Stimulated activated naive CD8-positive, alpha-beta T cell treated with anti-CD3 and anti-CD28 coated beads, Interleukin-15, Interleukin-2, amounts not matched to agents 100 U/mL and 50 U/mL, for 24 hours (primary cell): ENCODE measurements at places on chromosomes 4 and X.

DNA sequence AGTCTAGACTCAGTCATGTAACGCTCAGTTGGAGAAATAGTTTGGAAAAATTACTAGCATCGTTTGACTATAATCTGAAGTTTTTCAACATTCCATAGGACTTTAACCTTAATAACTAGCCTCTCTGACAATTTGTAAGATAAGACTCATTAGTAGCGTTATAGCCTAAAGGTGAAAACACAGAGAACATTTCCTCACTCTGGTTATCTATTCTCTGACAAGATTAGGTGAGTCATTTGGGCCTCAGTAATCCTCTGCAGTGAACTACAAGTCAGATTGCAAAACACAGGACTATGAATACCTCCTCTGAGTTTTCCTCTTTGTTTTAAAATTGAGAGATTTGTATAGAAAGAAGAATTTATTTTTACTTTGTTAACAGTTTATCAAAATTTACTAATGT is 31.8 kb upstream of the PDLIM5 start:
- no peak for DNase-seq

GRCh38 chrX:47566841-47567240 is 5.8 kb downstream of the ARAF start:
- DNase-seq = no peak

GRCh38 chr4:84032372-84032771 is 466.7 kb downstream of the NKX6-1 start:
- no peak for DNase-seq

DNA sequence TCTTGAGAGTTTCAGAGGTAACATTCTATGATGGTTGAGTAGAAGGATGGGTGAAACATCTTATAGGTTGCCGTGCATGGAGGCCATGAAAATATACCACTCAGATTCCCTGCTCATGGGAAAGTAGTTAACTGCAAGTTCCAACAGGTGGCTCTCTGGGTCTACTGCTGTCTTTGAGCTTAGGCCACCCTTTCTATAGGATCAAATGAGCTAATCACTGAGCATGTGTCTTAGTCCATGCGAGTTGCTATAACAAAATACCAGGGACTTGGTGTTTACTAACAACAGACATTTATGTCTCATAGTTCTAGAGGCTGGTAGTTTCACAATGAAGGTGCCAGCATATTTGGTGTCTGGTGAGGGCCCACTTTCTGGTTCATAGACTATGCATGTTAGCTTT is 144.8 kb upstream of the UNC5C start:
- no peak for DNase-seq

- no peak for DNase-seq
Measured at GRCh38 chr4:6456450-6456849, 16.0 kb downstream of the PPP2R2C start.

- no peak for DNase-seq
Measured at GRCh38 chr4:148962539-148963290, 520.5 kb upstream of the NR3C2 start.

GRCh38 chr4:90081432-90082144 is 45.6 kb upstream of the CCSER1 start:
- DNase-seq = no peak

DNA sequence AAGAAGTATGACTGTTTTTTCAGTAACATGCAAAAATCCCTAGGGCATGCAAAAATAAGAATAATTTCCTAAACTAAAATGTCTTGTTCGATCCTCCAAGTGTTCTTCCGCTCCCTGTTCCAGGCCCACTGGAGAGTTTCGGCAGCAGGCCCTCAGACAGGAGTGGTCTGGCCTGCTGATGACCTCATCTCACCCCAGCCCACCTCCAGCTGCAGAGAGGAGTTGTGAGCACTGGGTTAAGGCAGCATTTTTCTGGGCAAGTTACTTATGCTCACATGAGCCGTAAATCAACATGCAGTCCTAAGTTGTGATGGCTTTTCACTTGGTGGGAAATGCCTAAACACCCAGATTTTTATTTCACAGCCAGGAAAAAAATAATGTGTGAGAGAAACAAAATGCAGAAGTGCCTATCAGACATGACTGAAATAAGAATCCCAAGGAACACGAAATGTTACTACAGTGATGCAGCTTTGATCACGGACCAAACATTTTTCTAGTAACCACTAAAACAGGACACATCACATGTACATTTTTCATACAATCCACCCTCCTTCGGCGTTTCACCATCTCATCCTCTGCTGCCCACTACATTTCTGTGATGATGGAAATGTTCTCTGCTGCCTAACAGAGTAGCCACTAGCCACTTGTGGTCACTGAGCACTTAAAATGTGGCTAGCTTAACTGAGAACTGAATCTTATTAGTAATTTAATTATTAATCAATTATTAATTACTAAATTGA is 153.3 kb upstream of the TBL1X start:
- DNase-seq = no peak

DNA sequence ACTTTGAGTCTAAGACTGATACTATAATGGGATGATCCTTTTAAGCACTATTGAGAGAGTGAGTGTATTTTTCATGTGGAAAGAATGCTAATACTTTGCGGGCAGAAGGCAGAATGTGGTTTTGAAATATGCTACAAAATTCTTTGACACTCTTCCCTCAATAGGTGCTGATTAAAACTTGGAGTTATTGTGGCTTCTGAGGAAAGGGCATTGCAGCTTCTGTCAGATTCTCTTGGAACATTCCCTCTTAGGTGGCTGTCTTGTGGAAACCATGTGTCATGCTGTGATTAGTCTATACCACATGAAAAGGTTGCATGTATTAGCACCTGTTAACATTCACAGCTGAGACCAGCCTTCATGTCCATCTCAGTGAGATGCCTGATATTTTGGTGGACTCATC is 547.0 kb downstream of the STIM2 start:
- no peak for DNase-seq

- DNase-seq = no peak
Measured at GRCh38 chrX:68823413-68824151, 5.2 kb upstream of the EFNB1 start.

DNA sequence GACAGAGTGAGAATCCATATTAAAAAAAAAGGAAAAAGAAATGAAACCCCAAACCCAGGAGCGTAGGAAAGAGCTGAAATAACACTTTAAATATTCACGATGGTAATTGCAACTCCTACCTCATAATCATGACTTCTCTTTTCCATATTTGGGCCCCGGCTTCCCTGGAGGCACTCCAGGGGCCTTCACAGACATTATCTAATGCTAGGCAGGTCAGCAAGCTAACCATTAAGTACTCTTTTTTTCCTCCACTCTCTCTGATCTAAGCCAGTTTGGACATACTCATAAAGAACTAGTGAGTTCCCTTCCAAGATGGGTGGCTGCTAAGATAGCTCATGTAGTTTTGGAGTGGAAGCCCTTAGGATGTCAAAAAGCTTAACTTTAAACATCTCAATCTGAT is 83.2 kb downstream of the SH3KBP1 start:
- DNase-seq = no peak

- no peak for DNase-seq
Measured at GRCh38 chr4:181753207-181753606, 490.0 kb upstream of the TENM3 start.

- DNase-seq = no peak
Measured at GRCh38 chr4:137957806-137958205, 284.3 kb downstream of the SLC7A11 start.

- no peak for DNase-seq
Measured at GRCh38 chr4:106986486-106986885, 49.6 kb downstream of the DKK2 start.

DNA sequence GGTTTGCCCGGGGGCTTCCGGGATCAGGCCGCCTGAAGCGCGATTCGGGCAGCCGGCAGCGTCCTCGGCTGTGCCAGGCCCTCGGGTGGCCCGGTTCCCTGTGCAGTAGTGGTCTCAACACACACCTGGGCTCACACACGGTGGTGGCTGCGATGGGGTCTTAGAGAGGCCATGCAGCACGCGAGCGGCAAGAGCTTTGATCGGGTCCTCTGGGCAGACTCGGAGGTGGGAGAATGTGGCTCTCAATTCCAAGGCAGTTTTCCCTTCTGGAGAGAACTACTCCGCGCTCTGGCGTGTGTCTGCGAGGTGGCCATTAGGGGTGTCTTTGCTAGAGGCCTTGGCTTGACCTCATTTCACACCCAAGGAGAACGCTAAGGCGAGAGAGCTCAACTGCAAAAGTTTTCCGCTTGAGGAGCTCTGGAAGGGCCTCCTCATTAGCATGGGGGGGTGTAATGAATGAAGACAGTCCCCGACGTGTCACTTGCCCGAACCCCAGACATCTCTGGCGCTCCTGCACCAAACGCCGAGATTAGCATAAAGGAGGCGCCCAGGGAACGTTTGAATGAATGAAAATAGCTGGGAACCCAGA is 771 bp upstream of the RBPJ start:
- peak; percentile 65 for DNase-seq
